ENCODE measurements at places on chromosomes 6 and 20. TPM values are rescaled to one million over a fixed set of nuclear protein-coding genes. Genes with fewer than 3 reads are reported as not detected.

WFDC9 gene
- total RNA-seq: not detected

MAS1 gene
- total RNA-seq: not detected

NKX2-4 gene
- total RNA-seq: not detected

TRIM31 gene
- total RNA-seq: not detected

TUBB2B gene
- total RNA-seq: 2.5 TPM

BTNL2 gene
- not detected for total RNA-seq

FIG4 gene
- 16.5 TPM for total RNA-seq

GPX6 gene
- not detected for total RNA-seq

CPNE5 gene
- total RNA-seq: 0.40 TPM

DNA sequence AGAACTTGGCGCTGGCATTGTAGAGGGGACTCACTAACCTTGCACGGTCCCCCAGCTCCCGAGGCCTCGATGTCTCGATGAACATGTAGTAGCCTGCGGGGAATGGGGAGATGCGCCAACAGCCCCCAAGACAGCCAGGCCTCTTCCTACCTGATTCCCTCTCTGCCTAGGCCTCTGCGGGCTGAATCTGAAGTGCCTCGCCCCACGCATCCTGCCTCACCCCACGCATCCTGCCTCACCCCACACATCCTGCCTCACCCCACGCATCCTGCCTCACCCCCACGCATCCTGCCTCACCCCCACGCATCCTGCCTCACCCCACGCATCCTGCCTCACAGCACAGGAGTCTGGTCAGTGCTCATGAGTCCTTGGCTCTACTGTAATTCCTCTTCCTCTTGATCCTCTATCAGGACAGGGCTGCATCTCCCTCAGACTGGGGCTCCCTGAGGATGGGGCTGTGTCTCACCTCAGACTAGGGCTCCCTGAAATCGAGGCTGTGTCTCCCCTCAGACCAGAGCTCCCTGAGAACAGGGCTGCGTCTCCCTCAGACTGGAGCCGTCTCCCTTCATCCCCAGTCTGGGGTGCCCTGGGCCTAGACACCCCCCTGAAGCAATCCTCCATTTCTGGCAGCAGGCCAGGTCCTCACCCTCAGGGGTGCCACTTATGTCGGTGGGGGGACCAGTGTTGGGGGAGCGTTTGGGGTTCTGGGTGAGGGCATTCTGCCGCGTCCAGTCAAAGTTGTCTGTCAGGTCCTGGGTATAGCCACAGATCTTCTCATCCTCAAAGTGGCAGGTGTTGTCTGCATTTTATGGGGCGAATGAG lies 53.6 kb downstream of the MDGA1 start:
- no peak for DNase-seq
- no peak overlapping the region for H3K4me3 ChIP-seq
- H3K27me3 ChIP-seq: no peaks in the 10 kb centered on the region
- H3K36me3 ChIP-seq: no peaks in the 10 kb centered on the region
- H3K27ac ChIP-seq: no peak overlapping the region

DNA sequence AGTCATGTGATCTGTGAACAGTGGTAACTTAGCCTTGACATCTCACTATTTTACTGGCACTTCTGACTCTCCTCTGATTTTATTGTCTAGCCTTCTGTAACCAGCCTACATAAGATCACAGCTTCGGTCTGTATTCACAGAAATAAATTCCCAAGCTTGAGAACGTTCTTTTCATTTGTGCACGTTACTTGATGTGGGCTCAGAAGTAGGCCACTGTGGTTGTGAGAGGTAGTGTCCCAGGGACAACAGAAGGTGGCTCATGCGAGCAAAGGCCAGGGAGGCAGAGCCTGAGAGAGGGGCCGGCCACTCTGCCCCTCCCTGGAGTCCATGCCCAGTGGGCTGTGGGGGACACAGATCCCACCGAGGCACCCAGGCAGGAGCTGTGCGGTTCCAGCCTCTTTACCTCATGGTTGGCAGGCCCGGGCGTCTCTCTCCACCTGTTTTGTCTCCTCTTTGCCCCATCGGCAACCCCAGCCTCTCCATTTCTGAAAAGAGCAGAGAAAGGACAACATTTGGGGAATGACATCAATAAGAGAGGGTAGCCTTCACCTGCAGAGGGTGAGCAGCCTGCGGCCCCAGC lies 207.5 kb upstream of the CST7 start:
- no peaks in the 10 kb centered on the region for H3K36me3 ChIP-seq
- no peak overlapping the region for H3K27ac ChIP-seq
- H3K4me3 ChIP-seq: no peak overlapping the region
- H3K27me3 ChIP-seq: no peaks in the 10 kb centered on the region
- DNase-seq: no peak

DNA sequence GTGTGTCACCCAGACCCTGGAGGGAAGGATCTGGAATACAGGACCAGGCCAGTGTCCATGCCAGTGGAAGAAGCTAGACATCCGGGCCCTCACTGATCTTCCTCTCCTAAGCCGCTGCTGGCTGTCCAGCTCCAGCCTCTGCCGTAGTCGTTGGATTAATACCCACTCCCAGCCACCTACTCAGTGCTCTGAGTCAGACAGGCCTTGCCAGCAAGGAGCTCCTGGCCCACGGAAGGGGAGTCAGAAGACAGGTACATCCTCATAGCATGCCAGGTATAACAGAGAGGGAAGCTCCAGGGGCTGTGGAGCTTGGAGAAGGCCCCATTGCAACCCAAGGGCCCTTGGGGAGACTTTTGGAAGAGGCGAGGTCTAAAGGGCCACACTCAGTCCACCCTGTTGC lies 49.0 kb downstream of the STK35 start:
- H3K4me1 ChIP-seq: peaks cover 11% of the 10 kb centered on the region
- no peak overlapping the region for H3K27ac ChIP-seq
- H3K36me3 ChIP-seq: peaks cover 5% of the 10 kb centered on the region
- no peak for DNase-seq
- H3K4me3 ChIP-seq: no peak overlapping the region
- no peaks in the 10 kb centered on the region for H3K27me3 ChIP-seq

- peaks cover 20% of the 10 kb centered on the region for H3K36me3 ChIP-seq
- DNase-seq: no peak
- peaks cover 26% of the 10 kb centered on the region for H3K4me1 ChIP-seq
- H3K27ac ChIP-seq: no peak overlapping the region
- H3K27me3 ChIP-seq: no peaks in the 10 kb centered on the region
- H3K4me3 ChIP-seq: no peak overlapping the region
Measured at GRCh38 chr6:10399451-10399850, 15.4 kb downstream of the TFAP2A start.

DNA sequence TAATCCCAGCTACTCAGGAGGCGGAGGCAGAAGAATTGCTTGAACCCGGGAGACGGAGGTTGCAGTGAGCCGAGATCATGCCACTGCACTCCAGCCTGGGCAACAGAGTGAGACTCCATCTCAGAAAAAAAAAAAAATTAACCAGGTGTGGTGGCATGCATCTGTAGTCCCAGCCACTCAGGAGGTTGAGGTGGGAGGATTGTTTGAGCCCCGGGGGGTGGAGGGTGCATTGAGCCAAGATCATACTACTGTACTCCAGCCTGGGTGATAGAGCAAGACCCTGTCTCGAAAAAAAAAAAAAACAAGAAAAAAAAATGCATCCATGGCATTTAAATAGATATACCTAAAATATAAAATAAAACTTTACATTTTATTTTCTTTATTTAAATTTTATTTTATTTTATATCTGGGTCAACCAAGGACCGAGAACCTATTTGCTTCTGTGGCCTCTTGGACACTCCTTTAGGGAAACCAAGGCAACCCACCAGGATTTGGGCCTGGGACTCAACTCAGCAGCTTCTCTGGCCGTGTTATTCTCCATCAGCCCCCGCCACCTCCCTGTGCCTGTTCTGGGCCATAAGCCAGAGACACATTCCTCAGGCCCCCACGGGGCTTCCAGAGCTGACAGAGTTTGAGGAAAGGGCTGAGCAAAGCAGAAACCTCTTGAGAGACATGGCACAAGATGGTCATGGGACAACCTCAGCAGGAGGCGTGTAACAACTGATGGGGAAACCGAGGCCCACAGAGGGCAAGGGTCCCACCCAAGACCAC lies 6.2 kb downstream of the SNTA1 start:
- H3K4me3 ChIP-seq: no peak overlapping the region
- H3K4me1 ChIP-seq: no peaks in the 10 kb centered on the region
- DNase-seq: no peak
- no peaks in the 10 kb centered on the region for H3K36me3 ChIP-seq
- H3K27ac ChIP-seq: no peak overlapping the region
- no peaks in the 10 kb centered on the region for H3K27me3 ChIP-seq

- peaks cover 22% of the 10 kb centered on the region for H3K36me3 ChIP-seq
- H3K4me1 ChIP-seq: peaks cover 2% of the 10 kb centered on the region
- no peak for DNase-seq
- H3K27ac ChIP-seq: no peak overlapping the region
- no peak overlapping the region for H3K4me3 ChIP-seq
- no peaks in the 10 kb centered on the region for H3K27me3 ChIP-seq
Measured at GRCh38 chr6:43680308-43681200, 7.0 kb downstream of the MRPS18A start.

DNA sequence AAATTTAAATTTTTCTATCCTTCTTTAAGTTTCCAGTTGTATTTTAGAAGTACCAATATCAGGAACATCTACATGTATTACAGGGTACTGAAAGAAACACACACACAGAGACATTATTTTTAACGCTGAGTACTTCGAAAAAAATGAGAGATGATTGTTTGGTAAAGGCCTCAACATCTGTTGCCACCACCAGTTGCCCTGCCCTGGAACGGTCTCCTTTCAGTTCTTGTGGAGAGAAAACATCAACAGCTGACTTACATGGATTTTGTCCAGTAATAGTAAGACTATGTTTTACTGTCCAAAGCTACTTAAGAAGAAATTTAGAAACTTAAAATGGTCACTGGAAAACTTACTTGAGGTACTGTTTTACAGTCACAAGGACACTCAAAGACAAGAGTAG lies 16.7 kb downstream of the HMGCLL1 start:
- no peaks in the 10 kb centered on the region for H3K36me3 ChIP-seq
- H3K27me3 ChIP-seq: peaks cover 9% of the 10 kb centered on the region

GRCh38 chr20:54350415-54350814 lies 125.0 kb upstream of the DOK5 start:
- no peak overlapping the region for H3K27ac ChIP-seq
- no peak for DNase-seq
- no peak overlapping the region for H3K4me3 ChIP-seq
- H3K36me3 ChIP-seq: no peaks in the 10 kb centered on the region
- peaks cover 22% of the 10 kb centered on the region for H3K4me1 ChIP-seq

DNA sequence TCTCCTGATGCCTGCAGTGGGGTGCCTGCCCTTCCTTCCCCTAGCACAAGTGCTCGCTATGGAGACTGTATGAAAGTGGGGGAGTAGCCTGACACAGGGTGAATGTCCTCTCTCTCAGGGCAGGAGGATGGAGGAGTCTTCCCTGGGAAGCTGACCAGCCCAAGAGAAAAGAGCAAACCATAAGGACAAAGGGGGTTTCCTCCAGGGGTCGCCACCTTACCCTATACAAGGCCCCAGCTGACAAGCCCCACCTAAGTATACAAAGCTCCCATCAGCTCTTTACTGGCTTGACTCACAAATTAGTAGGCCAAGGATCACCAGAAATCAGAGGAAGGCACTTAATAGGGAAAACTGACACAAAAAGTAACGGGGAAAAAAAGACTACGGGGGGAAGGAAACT lies 54.1 kb downstream of the PLAGL1 start:
- DNase-seq: no peak
- no peaks in the 10 kb centered on the region for H3K36me3 ChIP-seq
- no peaks in the 10 kb centered on the region for H3K4me1 ChIP-seq
- H3K27me3 ChIP-seq: no peaks in the 10 kb centered on the region
- no peak overlapping the region for H3K27ac ChIP-seq

DNA sequence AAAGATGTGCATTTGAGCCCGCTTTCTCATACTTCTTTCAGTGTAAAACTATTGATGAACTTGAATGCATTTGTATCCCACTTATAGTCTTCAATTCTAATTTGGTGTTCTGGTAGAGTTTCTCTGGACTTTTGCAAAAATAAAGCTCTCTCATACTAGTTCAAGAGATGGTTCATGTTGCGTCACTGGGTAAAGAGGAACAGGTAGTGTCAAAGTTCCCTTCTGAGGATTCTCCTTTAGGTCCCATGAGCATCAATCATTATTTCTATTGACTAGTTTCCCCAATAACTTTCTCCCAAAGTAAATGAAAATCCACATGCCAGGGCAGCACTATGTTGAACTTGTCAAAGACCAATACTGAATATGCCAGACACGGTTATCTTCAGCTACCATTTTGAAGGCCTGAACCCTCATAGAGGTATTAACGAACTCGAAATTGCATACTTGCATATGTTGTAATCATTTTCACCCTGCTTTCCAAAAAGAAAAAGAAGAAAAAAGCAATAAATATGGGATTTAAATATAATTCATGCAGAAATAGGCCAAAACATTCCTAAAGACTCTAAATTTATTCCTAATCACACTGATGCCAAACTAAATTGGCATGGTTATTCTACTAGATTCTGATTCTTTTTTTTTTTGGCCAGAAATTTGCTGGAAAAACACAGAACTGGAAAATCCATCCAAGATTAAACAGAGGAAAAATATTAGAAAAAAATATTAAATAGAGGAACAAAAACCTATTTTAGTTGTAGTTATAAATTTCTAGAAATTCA lies 84.5 kb downstream of the SGK1 start:
- no peak for DNase-seq
- peaks cover 18% of the 10 kb centered on the region for H3K4me1 ChIP-seq
- no peak overlapping the region for H3K4me3 ChIP-seq
- no peaks in the 10 kb centered on the region for H3K36me3 ChIP-seq

DNA sequence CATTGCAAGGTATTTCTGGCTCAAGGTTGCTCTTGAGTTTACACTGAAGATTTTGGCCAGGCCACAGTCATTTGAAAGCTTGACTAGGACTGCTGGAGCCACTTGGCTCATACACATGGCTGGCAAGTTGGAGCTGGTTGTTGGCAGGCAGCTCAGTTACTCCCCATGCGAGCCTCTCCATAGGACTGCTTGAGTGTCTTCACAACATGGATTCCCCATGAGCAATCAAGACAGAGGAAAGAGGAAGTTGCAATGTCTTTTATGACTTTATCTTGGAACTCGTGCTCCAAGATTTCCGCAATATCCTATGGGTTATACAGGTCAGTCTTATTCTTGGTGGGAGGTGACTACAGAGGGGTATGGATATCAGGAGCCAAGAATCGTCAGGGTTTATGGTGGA lies 1.4 kb upstream of the MANBAL start:
- no peak overlapping the region for H3K27ac ChIP-seq
- no peak overlapping the region for H3K4me3 ChIP-seq
- no peaks in the 10 kb centered on the region for H3K36me3 ChIP-seq
- no peaks in the 10 kb centered on the region for H3K27me3 ChIP-seq
- H3K4me1 ChIP-seq: peaks cover 10% of the 10 kb centered on the region

DNA sequence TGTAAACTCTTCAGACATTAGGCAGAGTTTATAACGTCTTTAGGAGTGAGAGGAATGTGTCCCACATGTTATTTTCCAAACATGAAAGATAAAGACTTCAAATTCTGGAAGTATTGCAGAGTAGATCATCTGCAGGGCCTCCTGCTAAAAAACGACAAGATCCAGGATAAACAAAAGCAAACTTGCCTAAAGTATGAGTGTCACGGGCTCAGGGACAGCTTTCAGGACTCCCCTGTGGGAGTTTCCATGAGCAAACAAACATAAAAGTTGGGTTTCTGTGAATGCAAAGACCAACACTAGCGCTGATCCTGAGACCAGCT lies 76.9 kb downstream of the TXNDC5 start:
- no peaks in the 10 kb centered on the region for H3K4me1 ChIP-seq
- no peak overlapping the region for H3K4me3 ChIP-seq
- no peak overlapping the region for H3K27ac ChIP-seq
- DNase-seq: no peak

GRCh38 chr6:15392182-15392581 lies 146.3 kb downstream of the JARID2 start:
- H3K36me3 ChIP-seq: no peaks in the 10 kb centered on the region
- H3K27ac ChIP-seq: no peak overlapping the region
- 0 out of 2 replicates have a peak, but pooled peaks cover 8% of the 10 kb centered on the region for H3K4me1 ChIP-seq
- H3K27me3 ChIP-seq: no peaks in the 10 kb centered on the region
- H3K4me3 ChIP-seq: no peak overlapping the region
- DNase-seq: no peak
